Cerebellum (tissue), 4 donors: ENCODE measurements at places on chromosomes 2 and 18. TPM values are rescaled to one million over a fixed set of nuclear protein-coding genes. Genes with fewer than 3 reads are reported as not detected.

HRH4 gene
- total RNA-seq = 0.18 TPM

SGPP2 gene
- 3.1 TPM for total RNA-seq

GRCh38 chr2:51304311-51304710 is 272.4 kb upstream of the NRXN1 start:
- DNase-seq = no peak

- DNase-seq = no peak
These were observed 1123.3 kb upstream of the ACVR2A start for GRCh38 chr2:146721486-146721885.

DNA sequence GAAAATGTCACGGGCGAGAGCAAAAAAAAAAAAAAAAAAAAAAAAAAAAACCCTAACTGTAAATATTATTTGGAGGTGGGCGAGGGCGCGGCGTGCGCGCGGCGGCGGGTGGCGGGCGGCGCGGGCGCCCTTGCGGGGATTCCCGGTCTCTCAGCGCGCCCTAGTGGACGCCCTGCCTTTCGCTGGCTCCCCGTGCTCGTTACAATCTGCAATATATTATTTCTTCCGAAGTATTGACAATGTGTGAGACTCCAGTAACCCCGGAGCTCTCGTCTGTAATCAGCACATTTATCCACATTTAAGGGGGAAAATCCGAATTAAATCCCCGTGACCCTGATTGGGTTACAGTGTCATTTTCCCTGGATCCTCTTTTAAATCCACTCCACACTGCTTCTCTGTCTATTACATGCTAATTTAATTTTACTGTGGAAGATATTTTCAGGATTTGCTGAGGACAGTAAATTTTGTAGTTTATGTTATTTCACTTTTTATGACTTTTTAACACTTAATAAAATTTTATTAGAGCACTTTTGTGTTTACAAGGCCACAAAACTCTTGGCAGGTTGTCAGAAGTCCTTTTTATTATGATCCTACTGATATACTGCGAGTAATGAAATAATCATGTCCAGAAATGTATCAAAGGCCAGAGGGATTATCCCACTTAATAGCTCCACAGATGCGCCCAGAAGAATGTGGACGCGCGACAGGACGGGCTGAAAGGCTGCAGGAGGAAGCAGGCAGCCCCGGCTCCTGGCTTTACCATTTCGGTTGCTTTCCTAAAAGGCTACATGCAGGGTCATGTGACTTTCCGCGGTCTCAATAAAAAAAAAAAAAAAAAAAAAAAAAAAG is 369.1 kb downstream of the MTX2 start:
- peak; percentile 59 for DNase-seq

DNA sequence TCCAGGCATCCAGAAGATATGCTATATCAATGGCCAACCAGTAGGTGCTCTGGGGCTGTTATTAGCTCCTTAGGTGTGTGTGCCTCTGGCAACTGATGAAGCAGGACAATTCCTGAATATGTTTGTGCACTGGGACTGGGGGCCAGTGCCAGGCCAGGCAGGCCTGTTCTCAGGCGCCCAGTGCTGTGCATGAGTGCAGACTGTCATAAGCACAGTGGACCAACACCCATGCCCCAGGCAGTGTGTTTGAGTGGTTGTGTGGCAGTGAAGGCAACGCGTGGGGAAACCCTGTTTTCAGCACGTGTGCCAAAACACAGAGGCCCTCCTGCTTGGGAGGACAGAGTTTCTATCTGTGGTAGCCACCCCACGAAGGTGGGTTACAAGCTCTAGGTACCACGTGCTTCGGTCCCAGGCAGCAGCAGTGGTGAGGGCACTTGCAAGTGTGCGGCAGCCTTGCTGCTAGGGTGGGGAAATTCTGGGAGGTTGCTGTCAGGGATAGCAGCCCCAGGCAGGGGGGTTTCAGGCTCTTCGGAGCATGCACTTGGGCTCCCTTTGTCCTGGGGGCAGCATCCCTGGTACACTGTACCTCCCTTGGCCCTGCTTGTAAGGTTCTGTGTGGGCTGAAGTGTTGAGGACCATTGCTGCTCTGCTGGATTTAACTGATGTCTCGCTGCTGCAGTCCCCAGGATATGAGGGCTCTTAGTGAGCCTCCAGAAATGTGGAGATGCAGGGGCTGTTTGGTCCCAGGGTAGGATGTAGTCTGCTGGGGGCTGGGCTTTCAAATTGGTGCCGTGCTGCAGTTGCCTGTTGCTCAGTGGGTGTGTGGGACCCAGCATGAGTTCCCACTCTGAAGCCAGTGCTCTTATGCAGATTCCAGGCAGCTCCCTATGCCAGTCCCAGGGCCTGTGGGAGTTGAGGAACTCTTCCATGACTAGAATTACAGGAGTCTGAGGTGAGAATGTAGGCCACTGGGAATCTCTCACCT is 280.9 kb downstream of the RPRM start:
- DNase-seq = no peak

GRCh38 chr18:79937103-79937860 is 14.2 kb downstream of the SLC66A2 start:
- no peak for DNase-seq
